ENCODE measurements at places on chromosomes 12 and 14.

GRCh38 chr12:92845329-92845728 lies 83.8 kb downstream of the EEA1 start:
- DNase-seq = no peak

DNA sequence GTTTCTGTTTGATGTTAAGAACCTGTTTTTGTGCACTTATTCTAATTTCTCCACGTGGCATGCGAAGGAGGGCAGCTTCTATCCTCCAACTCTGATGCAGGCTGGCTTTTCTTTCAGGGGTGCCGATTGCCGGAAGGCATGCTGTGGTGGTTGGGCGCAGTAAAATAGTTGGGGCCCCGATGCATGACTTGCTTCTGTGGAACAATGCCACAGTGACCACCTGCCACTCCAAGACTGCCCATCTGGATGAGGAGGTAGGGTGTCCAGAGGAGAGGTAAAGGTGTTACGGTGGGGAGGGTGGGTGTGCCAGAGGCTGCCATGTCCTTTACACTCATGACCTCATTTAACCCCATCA lies 29.6 kb downstream of the MTHFD1 start:
- no peak for DNase-seq

GRCh38 chr12:132474237-132474741 lies 15.7 kb upstream of the FBRSL1 start:
- no peak for DNase-seq

DNA sequence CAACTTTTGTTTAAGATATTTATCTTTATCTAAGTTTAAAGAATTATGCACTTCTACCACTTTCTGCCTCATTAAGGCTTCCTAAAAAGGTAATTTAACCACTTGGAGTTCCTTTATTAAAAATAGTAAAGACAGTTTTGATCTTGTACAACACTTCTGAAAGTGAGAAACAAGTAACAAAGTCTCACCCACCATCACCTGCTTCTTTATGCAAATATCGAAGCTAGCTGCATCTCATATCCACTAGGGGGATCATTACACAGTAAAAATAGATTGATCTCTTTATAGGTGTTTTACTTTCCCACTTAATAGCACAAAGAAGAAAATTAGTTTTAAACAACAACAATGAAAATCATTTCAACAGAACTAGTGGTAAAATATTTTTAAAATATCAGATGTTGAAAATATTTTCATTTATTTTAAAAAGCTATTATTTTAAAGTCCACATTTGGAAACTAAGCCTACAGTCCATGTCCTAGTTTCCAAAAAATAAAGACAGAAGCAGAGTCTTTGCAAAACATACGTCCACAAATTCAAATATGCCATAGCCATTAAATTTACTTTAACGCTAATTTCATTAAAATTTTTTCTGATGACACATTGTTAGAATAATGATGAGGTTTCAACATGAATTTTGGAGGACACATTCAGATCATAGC lies 160.0 kb upstream of the SOX5 start:
- DNase-seq = no peak

DNA sequence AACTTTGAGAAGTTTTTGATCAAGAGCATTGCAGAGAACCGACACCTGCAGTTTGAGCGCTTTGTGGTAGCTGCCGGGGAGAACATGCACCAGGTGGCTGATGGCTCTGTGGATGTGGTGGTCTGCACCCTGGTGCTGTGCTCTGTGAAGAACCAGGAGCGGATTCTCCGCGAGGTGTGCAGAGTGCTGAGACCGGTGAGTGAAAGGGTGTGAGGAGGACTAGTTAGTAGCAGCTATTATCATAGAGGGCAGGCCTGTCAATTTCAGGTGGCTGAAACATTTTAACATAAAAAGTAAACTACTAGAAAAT lies 27.0 kb upstream of the HIGD1C start:
- DNase-seq = no peak

- DNase-seq = no peak
Observed at GRCh38 chr14:86652526-86652925, 1122.6 kb downstream of the FLRT2 start.

GRCh38 chr14:90409209-90409730 lies 12.4 kb downstream of the CALM1 start:
- no peak for DNase-seq
